ENCODE measurements at places on chromosomes 5 and 9. TPM values are rescaled to one million over a fixed set of nuclear protein-coding genes. Genes with fewer than 3 reads are reported as not detected.

DNA sequence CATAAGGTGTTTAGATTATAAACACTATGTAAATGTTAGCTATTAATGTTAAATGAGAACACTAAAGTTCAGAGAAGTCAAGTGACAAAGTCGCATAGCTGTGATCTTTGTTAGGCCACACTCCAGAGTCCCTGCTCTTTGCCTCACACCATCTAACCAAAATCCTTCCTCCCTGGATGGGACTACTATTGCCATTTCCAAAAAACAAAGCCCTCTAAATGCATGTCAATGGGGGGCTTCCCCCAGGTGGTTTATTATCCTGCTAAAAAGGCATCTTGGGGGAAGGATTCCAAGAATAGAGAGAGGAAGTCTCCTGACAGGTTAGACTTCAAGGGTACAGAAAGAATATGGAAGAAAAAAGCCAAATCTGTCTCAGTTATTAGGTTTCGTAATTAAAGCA lies 10.4 kb downstream of the NR6A1 start:
- DNase-seq = peak; percentile 72

DNA sequence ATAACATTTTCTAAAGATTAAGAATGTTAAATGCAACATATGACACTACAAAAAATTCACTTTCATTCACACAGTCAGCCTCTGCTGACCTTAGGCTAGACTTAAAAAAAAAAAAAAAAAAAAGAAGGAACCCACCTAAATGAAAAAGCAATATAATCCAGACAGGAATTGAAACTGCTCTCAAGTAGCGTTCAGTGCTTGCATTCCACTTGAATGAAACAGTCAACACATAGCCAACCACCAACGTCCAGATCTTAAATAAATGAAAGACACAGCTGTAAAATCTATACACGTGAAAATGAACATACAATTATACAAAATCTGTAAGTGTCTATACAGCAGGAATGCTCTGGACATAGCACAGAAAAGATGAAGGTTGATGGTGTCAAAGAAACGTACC lies 11.4 kb downstream of the TMEM245 start:
- DNase-seq = no peak

- no peak for DNase-seq
Measured at GRCh38 chr5:172800088-172800551, 29.1 kb upstream of the DUSP1 start.

- no peak for DNase-seq
Measured at GRCh38 chr9:125258832-125259534, 2.6 kb upstream of the GAPVD1 start.

GRCh38 chr5:5675511-5675910 lies 253.0 kb downstream of the ICE1 start:
- no peak for DNase-seq

GRCh38 chr5:146641941-146642340 lies 126.0 kb upstream of the GPR151 start:
- DNase-seq = no peak

DNA sequence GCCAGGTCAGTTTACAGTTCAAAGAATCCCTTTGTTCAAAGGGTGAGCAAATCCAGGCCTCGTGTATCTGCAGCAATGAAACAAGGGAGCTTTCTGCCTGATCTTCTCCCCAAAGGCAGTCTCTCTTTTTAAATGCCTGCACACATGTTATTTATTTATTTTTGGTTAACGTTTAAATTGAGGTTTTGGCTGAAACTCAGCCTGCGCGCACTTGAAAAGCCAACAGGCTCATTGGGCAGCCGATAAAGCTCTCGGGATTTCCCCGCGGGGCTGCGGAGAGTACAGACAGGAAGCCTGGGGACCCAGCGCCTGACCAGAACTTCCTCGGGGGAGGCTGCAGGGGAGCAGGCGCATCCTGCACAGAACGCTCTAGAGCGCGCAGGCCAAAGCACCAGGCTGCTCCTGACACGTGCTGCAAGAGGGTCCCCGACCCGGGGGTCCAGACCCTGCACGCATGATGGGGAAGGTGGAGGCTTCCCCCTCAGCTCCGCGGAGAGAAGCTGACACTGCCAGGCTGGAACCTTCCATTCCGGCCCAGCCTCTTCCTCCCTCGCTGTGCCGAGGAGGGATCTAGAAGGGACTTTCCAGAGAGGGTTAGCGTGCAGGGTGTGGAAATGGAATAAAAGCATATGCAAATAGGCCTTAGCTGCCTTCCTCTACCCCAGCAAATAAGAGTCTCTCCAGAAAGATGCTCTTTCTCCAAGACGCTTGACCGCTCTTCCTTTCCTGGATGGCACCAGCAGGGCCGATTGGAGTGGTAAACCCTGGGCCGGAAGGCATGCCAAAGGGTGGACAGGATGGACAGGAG lies 46.1 kb downstream of the PTTG1 start:
- DNase-seq = peak; percentile 63

- DNase-seq = no peak
Measured at GRCh38 chr9:92607773-92608172, 62.2 kb downstream of the IPPK start.

The CMYA5 gene
- total RNA-seq = 0.65 TPM

The IQGAP2 gene
- total RNA-seq = 66.0 TPM

The LRRC19 gene
- total RNA-seq = not detected

Measured in H1 (cell line).